ENCODE measurements at places on chromosomes 7 and 10.

DNA sequence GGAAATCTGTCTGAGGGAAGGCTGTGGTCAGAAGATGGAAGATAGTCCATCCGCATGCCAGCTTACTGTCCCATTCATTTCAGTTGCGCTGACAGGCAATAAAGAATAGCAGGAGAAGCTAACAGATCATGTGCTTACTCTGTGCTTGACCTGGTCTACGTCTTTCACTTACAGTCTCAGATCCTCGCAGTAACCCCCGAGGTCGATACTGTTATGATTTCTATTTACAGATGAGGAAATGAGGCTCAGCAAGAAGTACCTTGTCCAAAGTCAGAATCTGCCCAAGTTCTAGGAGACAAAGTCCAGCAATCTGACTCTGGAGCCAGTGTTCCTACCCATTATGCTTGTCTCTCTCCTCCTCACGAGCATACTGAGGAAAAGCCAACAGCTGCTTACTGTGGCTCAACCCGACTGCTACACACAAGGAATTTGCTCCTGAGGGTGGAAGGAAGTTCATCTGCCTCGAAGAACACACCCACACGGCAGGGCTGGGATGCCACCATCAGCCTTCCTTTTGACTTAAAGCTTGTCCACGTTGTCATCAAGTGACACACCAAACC, 74.2 kb downstream of the MINPP1 start:
- DNase-seq = no peak

DNA sequence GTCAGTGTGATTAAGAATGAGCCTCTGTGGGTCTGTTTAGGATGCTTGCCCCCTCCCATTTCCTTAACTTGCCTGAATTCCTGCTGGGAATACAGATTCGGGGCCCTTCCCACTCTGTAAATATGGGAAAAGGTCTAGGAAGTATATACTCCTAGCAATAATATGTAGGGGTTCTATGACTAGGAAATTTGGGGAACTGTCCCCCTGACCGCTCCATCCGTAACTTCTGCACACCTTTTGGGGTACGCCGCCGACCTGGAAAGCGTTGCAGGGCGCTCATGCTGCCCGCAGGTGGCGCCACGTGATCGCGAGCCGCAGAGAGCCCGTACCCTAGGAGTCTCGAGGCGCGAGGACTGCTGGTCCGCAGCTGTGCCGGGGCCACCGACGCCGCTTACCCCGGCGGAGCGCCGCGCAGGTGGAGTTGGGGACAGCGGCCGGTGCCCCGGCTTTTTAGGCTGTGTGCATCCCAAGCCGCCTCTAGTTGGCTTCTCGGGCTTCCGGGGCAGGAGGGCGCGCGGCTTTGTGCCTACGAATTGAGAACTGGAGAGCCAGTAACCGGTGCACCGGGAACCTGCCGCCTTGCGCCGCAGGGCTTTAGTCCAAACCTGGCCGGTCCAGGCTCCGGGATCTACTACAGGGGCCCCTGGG, 656 bp upstream of the CNNM2 start:
- peak; percentile 69 for DNase-seq

DNA sequence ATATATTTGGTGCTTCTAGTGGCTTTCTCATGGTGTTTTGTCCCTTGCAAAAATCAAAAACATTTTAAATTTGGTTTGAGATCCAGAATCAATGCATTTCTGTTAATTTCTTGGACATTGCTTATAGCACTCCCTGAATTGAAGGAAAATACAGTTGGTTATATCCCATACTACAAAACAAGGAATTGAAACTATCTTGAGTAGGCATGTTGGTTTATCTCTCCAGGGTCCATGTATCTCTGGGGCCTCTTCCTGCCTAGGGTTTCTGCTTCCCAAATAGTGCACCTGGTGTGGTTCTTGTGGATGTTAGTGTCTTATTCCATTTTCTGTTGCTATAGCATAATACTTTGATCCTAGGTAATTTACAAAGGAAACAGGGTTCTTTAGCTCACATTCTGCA, 212.4 kb downstream of the CAMK1D start:
- DNase-seq = no peak

DNA sequence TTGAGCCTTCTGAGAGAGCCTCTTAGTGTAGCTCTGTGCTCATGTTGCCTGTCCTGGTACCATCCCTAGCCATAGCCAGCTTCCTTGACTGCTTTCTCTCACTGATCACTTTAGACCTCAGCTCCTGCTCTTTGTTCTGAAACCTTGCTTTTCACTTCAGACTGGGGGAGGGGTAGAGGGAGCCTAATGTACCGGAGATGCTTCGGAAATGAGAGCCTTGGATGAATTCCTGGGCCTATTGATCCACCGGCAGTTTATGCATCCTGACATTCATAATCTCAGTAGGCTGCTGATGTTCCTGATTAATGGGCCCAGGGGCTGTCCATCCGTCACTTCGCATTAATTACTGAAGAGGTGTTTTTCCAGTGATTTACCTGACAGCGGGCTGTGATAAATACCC, 38.8 kb downstream of the R3HCC1L start:
- no peak for DNase-seq

Measured in hippocampal formation (tissue), 2 donors.